Cortex of kidney (tissue), 1 donor: ENCODE measurements at places on chromosomes 11 and 22.

DNA sequence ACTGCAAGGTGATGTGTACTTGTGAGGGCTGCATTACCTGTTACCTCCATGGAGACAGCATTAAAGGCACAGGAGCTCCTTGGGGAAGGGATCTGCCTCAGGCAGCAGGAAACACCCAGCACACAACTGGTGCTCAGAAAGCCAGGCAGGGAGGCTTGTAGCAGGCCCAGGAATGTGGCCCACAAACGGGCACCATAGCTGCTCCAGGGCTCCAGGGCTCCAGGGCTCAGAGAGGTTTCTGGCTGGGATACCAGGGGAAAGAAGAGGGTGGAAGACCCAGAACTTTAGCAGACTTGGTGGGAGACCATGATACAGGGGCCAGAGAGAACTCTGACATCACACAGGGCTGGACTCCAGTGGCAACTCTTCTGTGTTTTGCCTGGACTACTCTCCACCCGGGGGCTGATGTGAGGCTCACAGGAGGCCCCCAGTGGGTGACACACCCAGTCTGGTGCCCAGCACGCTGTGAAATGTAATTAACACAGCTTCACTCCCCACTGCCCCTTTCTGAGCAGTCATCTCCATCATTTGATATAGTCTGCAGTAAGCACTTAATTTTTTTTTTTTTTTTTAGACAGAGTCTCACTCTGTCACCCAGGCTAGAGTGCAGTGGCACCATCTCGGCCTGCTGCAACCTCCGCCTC, 14.7 kb upstream of the SULT4A1 start:
- DNase-seq = no peak

GRCh38 chr11:11396301-11397035, 43.4 kb upstream of the CSNK2A3 start:
- DNase-seq = no peak

GRCh38 chr11:101182467-101182866, 52.9 kb upstream of the PGR start:
- DNase-seq = no peak

- DNase-seq = no peak
Observed at GRCh38 chr11:8833568-8834315, 77.2 kb upstream of the AKIP1 start.

GRCh38 chr11:105148241-105148640, 8.7 kb upstream of the CARD18 start:
- no peak for DNase-seq

- no peak for DNase-seq
Observed at GRCh38 chr11:134402910-134403309, 9.1 kb downstream of the B3GAT1 start.
